ENCODE measurements at places on chromosomes 7 and 10.

GRCh38 chr7:86158111-86158510, 485.6 kb upstream of the GRM3 start:
- DNase-seq, result no peak

- no peak for DNase-seq
Observed at GRCh38 chr7:36606976-36607720, 117.1 kb downstream of the AOAH start.

- DNase-seq, result peak; percentile 62
Observed at GRCh38 chr7:133139350-133139749, 57.5 kb upstream of the CHCHD3 start.

DNA sequence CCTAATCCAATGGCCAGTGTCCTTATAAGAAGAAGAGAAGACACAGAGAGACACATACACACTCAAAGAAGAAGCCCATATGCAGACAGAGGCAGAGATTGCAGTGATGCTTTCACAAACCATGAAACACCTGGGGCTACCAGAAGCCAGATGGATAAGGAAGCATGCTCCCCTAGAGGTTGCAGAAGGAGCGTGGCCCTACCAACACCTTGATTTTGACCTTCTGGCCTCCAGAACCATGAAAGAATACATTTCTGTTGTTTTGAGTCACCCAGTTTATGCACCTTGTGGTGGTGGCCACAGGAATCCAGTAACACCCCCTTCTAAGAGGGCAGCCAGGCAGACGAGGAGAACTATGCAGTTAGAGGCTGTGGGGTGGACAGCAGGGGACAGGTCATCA, 43.5 kb downstream of the AOC1 start:
- DNase-seq, result no peak

DNA sequence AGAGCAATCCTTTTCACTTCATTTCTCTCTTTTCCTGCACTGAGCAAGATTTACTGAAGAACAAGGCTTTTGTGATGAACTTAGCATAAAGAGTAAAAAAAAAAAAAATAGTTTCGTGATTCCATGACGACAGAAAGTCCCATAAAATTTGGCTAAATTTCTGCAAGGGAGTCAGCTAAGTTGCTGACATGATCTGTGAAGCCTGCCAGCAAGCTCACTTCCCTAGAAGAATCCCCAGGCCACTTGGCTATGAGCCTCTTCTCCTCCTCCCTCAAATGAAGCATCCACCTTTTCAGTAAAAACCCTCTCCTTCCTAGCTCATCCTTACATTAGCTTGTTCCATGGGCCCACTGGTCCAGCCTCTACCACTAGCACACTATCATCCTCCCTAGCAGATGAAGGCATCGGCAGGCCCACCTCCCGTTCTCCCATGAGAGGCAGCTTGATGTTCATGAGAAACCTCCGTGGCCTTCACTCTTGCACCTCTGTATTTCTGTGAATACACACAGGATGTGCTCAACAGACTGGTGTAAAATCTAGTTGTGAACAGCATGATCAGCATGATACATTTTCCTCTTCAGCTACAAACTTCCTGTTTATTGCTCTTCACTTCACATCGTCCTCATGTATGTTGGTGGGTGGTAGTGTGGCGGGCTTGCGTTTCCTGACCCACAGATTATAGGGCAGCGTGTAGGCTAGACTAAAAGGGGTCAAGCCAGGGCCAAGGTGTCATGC, 30.9 kb downstream of the GIMAP8 start:
- DNase-seq, result no peak

GRCh38 chr10:111356571-111356970, 279.7 kb downstream of the ADRA2A start:
- no peak for DNase-seq

- DNase-seq, result no peak
Observed at GRCh38 chr10:123781956-123782500, 109.6 kb downstream of the CPXM2 start.

GRCh38 chr10:7547829-7548228, 118.9 kb downstream of the ITIH5 start:
- no peak for DNase-seq

DNA sequence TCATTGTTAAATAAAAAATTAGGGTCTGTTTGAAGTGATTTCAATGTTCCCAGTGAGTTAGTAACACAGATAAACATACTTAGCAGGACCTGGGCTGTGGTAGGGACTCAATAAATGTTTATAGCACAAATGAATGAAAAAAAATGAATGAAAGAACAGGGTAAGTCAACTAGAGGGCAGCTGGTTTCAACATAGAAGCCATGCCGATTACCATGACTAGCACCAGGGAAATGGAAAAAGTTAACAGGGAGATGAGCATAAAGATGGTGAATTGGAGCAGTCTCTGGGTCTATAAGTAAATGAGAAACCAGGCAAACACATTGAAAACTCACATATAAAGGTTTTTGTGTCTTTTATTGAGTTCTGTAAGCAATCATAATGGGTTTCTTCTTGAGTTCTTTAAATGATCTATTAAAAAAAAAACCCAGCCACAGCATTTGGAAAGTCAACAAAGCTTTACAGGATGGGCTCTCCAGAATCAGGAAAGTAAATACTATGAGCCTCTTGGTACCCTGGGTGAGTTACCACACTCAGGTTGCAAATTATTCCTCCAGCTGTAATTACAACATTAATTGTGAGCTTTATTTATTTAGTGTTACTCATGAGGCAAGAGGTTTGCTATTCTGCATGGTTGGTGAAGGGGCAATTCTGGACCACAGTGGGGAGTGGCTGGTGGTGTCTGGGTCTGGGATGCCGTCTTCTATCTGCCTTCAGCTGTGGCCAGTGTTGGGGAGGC, 46.1 kb upstream of the MTPN start:
- DNase-seq, result no peak

DNA sequence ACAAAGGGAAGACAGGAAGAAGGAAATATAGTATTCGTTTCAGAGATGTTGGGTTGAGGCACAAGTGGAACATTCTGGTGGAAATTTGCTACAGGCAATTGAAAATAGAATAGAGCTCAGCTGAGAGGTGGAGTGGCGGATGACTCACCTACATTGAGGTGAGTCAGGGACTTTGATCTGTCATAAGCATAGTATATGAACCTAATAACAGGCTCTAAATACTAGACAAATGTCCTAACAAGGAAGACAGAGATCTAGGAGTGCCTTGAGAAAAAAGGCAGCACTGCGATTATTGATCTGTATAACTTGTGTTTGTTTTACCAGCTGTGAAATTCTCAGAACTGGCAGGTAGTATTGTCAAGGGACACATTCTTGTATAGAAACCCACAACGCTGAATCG, 907 bp upstream of the IFRD1 start:
- DNase-seq, result peak; percentile 57

DNA sequence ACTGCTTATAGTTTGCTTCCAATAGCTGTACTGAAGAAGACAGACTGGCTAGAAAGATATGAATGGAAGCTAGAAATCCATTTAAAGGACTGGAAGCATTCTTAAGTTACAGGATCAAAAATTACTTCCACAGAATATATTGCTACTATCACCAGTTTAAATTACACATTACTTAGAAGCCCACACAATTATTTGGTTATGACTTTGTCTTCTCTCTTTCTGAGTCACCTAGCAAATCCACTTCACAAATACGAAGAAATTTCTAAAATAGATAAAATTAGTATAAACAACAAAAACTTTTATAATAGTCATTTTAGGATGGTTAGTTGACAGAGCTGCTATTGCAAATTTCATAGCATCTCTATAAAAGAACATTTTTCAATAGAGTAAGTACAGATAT, 108.1 kb downstream of the SNX13 start:
- DNase-seq, result no peak

DNA sequence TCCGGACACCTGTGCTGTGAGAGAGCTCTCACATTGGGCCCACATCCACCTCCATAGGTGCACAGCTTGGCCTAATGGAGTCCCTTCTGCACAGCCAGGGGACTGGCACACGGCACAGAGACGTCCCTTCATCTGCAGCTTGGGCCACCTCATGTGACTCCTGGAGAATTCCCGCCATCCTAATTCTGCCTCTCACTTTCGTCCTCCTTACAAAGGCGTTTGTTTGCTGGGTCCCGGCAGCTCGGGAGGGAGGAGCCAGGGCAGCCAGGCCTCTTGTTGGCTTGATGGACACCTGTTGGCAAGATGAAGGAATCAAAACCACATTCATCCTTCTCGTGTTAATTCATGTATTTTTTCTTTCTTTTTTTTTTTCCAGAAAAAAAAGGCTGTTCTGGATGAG, 30.7 kb upstream of the TTYH3 start:
- DNase-seq, result no peak

- no peak for DNase-seq
Observed at GRCh38 chr10:79021948-79022499, 46.7 kb upstream of the ZMIZ1 start.

- peak; percentile 2 for DNase-seq
Observed at GRCh38 chr7:145219461-145219860, 383.6 kb upstream of the TPK1 start.

- DNase-seq, result no peak
Observed at GRCh38 chr7:102323914-102324195, 32.4 kb downstream of the SPDYE6 start.

- no peak for DNase-seq
Observed at GRCh38 chr7:149171892-149172533, 23.3 kb upstream of the ZNF282 start.

DNA sequence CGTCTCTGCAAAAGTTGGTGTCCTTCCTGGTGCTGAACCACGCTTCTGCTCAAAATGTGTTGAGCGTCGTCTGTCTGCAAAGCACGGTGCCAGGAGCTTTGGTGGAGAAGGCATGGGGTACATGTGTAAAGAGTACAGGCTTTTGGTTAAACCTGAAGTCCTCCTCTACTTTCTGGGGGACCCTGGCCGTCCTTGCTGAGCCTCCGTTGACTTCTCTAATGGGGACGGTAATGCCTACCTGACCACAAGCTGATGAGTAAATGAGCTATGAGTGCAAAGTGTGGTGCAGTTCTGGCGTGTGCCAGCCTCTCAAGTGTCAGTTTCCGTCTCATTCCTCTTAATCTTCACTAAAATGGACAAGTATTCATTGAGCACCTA, 527 bp upstream of the HERPUD2 start:
- peak; percentile 15 for DNase-seq

GRCh38 chr10:26194275-26194674, 22.3 kb upstream of the GAD2 start:
- no peak for DNase-seq

GRCh38 chr7:10804770-10805169, 168.9 kb upstream of the PHF14 start:
- DNase-seq, result no peak

DNA sequence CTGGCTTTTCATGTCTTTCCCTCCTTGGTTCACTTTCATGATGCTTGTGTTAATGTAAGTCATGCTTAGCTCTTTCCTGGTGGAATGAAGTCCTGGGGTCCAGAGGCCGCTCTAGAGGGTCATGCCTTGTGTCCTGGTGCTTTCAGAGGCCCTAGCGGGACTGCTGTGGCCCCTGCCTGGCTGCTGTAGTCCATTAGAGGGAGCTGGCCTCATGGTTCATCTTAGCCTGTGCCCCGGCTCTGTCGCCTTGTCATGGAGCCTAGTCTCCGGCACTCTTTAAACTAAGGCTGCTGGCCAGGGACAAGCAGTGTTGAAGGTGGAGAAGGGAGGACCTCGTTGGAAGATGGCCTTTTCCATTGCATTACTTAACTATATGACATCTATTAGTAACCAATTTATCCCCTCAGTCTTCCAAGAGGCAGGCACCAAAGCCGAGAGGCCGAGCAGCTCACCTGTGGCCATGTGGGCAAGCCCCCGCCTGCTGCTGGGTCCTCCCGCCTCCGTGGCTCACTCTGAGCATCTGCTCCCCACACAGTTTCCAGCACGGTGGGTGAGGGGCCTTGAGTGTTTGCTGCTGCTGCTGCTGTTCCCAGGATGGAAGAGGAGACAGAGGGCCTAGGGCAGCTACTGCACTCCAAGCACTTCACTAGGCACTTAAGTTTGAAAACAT, 5.0 kb upstream of the NDUFB2 start:
- no peak for DNase-seq

DNA sequence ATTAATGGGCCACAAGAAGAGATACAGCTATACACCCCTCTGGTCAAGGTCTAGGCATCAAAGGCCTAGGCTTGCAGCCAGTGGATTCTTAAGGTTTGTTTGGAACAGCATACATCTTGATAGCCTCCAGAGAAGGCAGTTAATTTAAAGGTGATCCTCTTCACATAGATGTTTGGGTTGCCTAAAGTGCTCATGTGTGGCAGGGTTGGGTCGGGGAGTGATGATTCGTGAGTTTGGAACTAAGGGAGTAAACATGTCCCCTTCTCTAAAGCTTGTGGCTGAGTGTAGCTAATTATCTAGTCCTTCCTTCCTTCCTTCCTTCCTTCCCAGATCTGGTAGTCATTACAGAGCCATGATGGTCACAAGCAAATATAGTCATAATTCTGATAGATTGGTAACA, 12.4 kb downstream of the PCLO start:
- DNase-seq, result no peak

DNA sequence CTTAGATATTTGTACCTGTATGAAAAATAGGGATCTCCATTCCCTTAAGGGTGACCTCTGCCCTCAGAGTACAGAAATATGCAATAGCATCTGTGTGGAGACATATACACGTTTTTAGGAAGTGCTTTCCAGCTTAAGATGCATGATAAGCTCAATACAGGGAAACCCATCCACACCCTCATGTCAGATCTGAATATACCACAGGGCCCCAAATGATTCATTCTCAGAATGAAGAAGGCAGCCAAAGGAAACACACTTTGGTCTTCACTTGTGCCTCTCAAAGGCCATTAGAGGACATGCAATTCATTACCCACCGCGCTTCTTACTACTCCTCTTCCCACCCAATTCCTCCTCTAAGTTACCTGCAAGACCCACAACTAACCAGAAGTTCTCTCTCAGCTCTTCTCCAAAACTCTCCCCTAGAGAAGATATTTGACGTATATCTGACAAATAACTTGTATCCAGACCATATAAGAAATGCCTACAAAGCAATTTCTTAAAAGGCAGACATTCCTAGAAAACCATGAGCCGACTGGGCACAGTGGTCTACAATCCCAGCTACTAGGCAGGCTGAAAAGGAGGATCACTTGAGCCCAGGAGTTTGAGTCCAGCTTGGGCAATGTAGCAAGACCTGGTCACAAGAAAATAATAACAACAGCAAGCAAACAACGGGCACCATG, 103.0 kb downstream of the OAT start:
- DNase-seq, result peak; percentile 56

- DNase-seq, result no peak
Observed at GRCh38 chr10:21036757-21037156, 139.6 kb upstream of the NEBL start.
